ENCODE measurements at places on chromosomes 5 and 9.

- DNase-seq, result no peak
Measured at GRCh38 chr9:135379540-135380267, 99.9 kb upstream of the PPP1R26 start.

- DNase-seq, result no peak
Measured at GRCh38 chr5:151661968-151662732, 24.6 kb downstream of the SPARC start.

GRCh38 chr9:94937214-94937903 lies 210.9 kb downstream of the AOPEP start:
- no peak for DNase-seq

DNA sequence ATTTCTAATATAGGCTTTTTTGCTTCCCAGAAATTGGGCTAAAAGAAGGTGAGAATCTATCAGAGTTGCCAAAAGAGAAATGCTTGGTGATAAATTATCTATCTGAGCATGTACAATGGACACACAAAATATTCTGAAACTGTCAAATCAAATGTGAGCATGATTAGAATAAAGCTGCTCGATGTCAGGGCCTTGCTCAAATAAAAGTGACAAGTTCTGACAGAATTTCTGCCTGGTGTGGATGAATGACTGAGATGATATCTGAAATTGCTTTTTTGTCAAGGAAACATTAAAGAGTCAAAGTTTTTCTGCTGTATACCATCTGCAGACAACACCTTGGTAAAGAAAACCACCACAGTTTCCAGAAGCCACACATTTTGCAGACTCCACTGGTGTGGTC lies 128.8 kb downstream of the GABRG2 start:
- DNase-seq, result no peak

- DNase-seq, result no peak
Measured at GRCh38 chr9:88373045-88373444, 15.2 kb upstream of the SPIN1 start.

DNA sequence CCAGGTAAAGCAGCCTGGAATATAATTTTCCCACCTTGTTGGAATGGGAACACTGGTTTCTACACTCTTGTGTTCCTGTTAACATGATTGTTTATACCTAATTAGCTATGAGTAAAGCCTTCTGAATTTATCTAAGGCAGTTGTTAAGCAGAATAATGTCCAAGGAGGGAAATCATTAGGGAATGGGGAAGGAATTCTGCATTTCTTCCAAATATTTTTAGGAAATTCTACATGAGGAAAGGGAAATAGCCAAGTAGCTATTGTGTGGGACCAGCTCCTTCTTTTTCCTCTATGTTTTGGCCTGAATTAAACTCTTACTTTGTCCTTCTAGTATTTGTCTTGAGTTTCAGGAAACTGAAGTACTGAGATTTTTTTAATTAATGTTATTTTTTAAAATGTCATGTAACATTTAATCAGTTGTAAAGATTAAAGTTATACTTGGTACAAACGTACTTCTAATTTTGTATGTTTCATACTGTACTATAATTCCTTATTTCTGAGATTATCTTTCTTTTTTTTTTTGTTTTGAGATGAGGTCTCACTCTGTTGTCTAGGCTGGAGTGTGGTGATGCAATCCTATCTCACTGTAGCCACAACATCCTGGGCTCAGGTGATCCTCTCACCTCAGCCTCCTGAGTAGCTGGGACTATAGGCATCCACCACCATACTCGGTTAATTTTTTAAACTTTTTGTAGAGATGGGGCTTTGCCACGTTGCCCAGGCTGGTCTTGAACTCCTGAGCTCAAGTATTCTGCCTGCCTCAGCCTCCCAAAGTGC lies 28.5 kb downstream of the ANKDD1B start:
- DNase-seq, result no peak

DNA sequence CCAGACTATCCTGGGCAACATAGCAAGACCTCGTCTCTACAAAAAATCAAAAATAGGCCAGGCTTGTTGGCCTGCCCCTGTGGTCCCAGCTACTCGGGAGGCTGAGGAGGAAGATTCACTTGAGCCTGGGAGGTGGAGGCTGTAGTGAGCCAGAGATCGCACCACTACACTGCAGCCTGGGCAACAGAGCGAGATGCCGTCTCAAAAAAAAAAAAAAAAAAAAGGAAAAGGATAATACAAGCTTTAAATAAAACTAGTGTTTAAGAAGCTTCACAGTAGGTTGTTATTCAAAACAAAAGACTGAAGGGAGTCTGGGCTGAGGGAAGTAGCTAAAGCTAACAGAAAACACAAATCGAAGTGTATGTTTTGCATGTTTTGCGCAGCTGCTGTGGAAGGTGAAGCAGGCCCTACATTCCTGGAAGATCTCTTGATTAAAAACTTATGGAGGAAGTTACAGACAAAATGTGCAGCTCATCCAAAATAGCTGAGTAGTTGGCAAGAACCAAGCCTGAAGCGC lies 581 bp upstream of the C9orf40 start:
- DNase-seq, result no peak

DNA sequence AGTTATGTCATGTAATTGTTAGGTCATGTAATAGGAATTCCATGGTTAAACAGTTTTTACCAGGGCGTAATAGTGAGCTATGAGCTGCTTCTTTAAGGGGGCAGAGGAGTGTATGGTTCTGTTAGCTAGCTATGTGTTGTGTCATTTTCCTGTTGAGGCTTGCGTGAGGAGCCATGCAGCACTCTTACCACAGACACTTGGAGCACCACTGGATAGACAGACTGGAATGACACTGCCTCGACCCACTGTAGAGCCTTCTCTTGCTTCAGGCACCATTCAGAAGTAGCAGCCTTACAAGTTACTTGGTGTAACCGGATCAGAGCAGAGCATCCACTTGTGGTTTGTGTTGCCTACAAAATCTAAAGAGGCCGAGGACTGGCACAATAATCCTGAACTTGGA lies 28.3 kb upstream of the STOM start:
- no peak for DNase-seq

DNA sequence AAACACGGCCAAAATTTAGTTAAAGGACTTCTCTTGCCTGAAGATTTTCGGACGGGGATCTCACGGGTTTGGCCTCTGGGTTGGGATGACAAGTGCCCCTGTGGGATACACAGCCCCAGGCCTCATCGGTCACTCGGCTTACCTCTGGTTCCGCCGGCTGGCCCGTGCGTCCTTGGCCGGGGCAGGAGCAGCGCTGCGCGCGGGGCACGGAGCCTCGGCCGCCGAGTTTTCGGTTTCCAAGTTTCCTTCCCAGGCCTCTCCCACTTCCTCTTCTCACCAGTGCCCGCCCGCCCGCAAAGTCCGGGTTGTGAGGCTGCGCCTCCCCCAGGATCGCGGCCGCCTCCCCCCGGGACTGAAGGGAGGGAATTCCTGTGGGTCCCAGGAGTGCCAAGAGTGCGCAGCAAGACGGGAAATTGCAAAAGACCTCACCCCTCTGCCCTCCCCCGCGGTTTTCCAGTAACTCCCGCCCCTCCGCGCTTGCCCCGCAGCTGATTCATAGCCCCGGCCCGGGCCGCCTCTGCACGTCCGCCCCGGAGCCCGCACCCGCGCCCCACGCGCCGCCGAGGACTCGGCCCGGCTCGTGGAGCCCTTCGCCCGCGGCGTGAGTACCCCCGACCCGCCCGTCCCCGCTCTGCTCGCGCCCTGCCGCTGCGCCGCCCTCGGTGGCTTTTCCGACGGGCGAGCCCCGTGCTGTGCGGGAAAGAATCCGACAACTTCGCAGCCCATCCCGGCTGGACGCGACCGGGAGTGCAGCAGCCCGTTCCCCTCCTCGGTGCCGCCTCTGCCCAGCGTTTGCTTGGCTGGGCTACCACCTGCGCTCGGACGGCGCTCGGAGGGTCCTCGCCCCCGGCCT lies at the start of gene OSMR:
OSMR (plus strand) TSS at position 487 of the 853 bp plus-strand sequence. CDS start 23,033 bp downstream, outside the sequence.
- DNase-seq, result no peak

DNA sequence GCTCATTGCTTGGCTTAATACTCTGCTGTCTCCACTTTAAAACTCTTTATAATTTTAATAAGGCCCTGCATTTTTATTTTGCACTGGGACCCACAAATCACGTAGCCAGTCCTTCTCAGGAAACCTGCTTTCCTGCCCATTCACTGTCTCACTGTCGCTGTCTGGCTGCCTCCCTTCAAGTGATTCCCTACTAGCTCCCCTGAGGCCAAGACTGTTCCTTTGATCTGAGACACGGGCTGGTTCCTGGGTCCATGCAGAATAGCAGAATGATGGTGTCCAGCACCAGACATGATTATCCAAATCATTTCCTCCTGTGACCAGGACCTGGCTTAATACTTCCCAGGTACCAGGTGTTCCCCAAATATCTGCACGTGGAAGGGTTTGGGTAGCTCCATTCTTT lies 597.1 kb upstream of the KLF4 start:
- DNase-seq, result no peak

- DNase-seq, result no peak
Measured at GRCh38 chr9:129995409-129996160, 47.4 kb downstream of the FNBP1 start.

DNA sequence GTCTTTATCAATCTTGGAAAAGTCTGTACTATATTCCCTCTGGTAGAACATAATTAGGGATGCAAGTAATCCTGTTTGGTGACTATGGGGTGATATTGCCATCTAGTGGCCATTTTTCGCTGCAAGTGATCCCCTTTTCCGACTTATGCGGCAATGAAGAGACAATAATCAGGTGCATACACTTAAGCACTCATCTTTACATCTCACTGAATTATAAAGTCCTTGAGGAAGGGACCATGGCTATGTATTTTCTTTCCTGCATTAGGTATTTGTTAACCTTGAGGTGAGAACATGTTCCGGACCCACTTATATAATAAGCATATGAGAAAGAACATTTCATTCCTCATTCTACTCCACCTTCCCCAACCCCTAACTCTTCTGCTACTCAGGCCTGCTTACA lies 19.6 kb upstream of the LIX1 start:
- DNase-seq, result peak; percentile 9

DNA sequence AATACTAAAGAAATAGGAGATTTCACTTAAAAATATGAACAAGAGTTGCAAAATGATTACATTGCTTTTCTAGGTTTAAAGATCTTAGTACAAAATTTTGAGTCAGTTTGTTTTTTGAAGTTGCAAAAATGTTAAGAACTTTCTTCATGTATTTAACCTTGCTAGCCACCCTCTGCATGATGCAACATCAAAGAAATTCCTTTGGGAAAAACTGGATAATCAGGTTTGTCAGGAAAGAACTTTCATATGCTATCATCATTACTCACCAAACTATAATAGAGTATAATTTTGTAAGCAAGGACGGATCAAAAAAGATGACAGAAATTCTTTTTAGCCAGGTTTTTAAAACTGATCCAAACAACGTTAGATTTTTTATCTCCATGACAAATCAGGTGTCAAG lies 116.9 kb upstream of the MRPS30 start:
- no peak for DNase-seq

DNA sequence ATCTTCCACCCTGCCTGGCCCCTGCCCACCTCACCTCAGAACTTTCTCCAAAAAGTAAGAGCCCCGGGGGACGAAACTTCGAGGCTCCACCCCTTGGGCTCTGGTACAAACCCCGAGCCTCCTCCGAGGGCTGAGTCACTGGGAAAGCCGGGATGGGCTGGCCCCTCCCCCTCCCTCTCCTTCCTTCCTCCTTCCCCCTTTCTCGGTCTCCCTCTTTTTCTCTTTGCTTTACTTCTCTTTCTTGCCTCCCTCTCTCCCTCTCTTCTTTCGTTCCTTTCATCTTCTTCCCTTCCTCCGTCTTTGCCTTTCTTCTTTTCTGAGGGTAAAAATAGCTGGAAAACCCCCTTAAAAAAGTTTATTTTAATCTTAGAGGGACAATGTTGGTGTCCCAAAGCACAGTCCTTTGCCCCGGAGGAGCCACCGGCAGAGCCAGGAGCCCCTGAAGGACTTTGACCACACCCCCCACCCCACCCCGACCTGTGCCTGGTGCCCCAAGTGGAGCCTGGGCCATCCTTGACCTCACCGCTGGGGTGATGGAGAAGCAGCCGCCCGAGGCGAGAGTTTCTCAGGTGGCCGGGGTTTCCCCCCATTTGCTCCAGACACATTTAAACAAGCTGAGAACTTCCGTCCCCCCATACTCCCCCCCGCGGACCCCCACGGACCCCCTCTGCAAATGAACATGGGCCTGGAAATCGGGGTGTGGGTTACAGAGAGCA lies 5.7 kb upstream of the NOTCH1 start:
- no peak for DNase-seq

DNA sequence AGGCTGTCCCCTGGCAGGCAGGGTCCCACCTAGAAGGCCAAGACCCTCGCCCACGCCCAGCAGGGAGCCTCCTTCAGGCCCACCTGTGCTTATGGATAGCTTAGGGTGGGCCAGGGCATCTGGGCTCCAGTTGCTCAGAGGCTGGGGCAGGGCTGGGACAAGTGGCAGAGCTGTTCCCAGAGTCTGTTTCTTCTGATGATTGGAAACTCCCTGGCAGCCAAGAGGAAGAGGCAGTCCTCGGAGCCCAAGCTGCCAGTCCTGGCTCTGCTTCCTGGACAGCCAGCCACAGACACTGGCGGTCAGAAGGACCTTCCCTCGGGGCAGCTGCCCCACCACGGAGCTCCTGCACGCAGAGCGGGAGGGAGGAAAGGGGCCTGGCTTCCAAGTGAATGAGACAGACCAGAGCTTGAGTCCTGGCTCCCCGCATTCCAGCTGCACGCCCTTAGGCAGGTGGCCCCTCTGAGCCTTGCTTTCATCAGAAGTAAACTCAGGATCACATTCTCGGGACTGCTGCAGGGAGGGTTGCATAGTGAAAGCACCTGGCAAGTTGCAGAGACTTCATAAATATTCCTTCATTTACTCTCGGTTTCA lies 37.9 kb upstream of the GABRP start:
- no peak for DNase-seq

GRCh38 chr5:139893873-139894272 lies 98.3 kb downstream of the PSD2 start:
- no peak for DNase-seq

- no peak for DNase-seq
Measured at GRCh38 chr9:100700689-100701318, 122.9 kb downstream of the CAVIN4 start.

- DNase-seq, result no peak
Measured at GRCh38 chr9:114221706-114222465, 66.5 kb downstream of the COL27A1 start.

DNA sequence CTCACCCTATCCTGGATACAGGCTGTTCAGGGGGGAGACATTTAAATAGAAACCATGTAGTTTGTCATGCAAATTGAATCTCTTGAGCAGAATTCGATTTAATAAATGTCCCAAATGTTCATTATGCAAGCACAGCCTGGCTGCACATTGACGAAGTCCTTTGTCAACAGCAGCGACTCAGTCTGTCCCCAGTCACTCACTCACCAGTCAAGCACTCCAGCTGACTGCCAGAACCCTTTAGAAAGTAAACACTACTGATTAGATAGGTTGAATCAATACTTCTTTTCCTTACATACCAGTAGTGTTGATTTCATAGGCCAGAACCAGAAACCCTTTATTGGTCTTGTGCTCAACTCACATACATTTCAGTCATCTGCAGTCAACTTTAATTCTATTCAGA lies 27.5 kb downstream of the CDH6 start:
- DNase-seq, result no peak

Measured in stimulated activated CD4-positive, alpha-beta T cell treated with anti-CD3 and anti-CD28 coated beads, Interleukin-1b, Interleukin-23, amount 100 ng/mL, for 1 hour (primary cell).